ENCODE measurements at places on chromosomes 12 and 14.

GRCh38 chr12:25715102-25715501 lies 162.0 kb upstream of the LMNTD1 start:
- no peak for DNase-seq

DNA sequence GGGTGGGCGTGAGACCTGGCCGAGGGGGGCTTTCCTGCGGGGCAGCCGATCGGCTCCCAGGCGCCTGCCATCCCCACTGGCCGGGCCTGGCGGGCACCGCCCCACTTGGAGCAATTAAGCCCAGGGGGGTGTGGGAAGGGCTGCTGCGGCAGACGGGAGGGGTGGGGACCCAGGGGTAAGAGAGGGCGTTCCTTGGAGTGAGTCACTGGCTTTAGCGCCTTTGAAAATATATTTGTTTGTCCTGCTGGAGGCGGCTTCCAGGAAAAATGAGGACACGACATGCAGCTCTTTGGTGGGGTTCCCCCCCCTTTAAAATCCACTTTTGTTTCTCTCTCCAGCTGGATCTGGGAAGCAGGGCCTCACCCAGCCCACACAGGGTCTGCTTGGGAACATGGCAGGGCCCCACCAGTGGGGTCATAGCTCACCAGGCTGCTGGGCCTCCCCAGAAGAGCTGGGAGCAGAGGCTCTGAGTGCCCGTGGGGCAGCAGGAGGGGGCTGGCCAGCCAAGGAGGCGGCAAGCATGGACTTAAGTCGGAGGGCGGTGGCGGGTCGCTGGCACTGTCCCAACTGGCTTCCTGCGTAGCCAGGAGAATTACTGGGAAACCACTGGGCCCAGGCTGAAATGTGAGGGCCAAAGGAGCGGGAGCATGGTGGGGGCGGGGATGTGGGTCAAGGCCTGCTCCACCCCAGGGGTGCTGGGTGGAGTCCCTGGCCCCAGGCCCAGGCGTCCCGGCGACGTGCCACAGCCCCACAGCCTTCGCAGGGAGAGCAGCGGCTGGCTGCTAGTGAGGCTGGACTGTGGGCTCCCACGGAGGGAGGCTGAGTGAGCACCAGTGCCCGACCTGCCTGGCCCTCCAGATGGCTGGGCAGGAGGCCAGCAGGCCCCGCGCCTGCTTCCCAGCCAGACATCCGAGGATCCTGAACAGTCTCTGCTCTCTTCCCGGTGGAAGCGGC lies 128.0 kb downstream of the RFLNA start:
- no peak for DNase-seq

GRCh38 chr12:131525795-131526508 lies 184.9 kb upstream of the SFSWAP start:
- DNase-seq, result no peak

GRCh38 chr14:40618225-40618898 lies 988.3 kb upstream of the LRFN5 start:
- no peak for DNase-seq

GRCh38 chr14:39376667-39377403 lies 55.4 kb downstream of the FBXO33 start:
- no peak for DNase-seq
